ENCODE measurements at places on chromosomes 6 and 20.

DNA sequence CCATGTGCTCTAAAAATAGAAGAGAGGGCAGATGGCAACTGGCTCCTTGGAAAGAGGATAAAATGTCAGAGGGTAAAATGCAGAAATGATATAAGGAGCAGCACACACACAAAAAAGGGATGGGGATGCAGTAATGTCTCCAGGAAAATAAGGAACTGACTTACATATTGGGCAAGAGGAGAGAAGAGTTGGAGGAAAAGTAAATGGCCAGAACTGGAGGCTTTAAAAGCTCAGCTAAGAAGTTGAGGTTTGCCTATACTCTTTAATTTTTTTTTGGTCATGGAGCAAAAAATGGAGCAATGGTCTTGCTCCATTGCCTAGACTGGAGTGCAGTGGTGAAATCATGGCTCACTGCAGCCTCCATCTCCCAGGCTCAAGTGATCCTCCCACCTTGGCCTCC lies 93.7 kb downstream of the SULF2 start:
- no peak for DNase-seq

GRCh38 chr6:797479-798077 lies 104.6 kb upstream of the EXOC2 start:
- no peak for DNase-seq

DNA sequence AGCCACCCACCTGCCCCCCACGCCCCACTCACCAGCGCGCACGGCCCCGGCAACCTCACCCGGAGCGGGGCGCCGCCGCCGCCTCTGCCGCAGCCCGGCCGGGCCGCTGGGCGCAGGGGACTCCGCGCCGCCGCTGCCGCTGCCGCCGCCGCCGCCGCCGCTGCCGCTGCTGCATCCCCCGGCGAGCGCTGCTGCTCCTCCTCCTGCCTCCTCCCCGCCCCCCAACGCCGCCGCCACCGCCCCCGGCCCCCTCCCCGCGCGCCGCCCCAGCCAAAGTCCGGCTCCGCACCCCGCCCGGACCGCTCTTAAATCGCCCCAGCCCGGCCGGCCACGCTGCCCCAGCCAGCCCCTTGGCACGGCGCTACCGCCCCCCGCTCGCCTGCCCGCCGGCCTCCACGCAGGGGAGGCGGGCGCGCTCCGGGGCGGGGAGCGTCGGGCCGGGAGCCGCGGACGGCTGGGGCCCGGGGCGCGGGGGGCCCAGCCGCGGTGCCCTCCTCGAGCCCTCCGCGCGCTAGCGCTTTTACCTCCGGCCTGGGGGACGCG lies at the start of gene SULF2:
Gene SULF2 (minus strand): TSS at position 171 of the 543 bp plus-strand sequence. CDS start 28,118 bp downstream, outside the sequence.
- DNase-seq: no peak

GRCh38 chr6:159427771-159428170 lies 258.6 kb downstream of the FNDC1 start:
- DNase-seq: no peak

GRCh38 chr6:24408719-24409410 lies 6.1 kb downstream of the MRS2 start:
- no peak for DNase-seq

Data from D721Med (cell line).